ENCODE measurements at places on chromosomes 12 and 14. TPM values are rescaled to one million over a fixed set of nuclear protein-coding genes. Genes with fewer than 3 reads are reported as not detected.

DNA sequence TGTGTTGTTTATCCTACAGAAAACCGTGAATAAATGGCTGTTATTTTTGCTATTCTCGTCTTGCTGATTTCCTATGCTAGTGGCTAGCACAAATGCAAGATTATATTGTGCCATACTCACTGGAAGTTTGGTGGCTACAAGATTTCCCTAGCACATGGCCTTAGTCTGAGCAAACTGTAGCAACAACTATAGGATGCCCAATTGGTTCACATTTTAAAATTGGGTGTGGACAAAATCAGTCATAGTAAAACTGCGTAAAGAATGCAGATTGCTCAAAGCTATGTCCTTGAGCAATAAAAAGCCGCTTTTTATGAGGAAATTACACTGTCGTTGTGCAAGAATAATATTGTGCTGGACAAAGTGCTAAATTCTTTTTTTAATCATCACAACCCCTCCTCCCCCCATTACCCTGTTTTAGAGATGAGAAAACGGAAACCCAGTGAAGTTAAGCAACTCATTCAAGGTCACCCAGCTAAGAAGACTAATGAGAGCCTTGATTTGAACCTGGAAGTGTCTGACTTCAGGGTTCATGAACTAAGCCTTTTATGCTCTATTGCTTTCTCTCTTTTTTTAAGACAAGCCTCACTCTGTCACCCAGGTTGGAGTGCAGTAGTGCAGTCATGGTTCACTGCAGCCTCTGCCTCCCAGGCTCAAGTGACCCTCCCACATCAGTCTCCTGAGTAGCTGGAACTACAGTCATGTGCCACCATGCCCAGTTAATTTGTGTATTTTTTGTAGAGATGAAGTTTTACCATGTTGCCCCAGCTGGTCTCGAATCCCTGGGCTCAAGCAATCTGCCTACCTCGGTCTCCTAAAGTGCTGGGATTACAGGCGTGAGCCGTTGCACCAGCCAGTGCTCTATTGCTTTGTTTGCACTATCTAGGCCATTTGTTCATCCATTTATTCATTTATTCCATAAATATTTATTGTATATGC, 73.6 kb downstream of the SRGAP1 start:
- DNase-seq, result no peak

The SMIM41 gene
- not detected for total RNA-seq

DNA sequence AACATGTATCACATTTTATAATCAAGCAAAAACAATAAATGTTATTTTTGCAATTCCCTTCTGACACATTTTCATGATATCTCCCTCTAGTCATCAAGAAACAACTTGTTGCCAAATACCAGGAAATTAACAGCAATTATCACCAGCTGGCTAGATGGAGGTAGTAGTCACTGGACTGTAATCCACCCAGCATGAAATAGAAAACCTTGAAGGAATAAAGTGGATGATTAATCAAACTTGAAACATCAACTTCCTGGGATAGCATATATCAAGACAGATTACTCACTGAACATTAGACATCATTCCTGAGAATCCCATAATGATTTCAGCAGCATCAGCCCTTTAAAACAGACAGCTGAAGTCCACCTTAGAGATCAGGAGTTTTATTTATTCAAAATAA, 259.0 kb downstream of the CCDC59 start:
- no peak for DNase-seq

GRCh38 chr12:52023182-52023975, 16.6 kb downstream of the TAMALIN start:
- peak; percentile 94 for DNase-seq

GRCh38 chr12:52284562-52285171, 6.7 kb downstream of the KRT81 start:
- no peak for DNase-seq

GRCh38 chr14:89658977-89659670, 242.1 kb upstream of the FOXN3 start:
- no peak for DNase-seq

The EXOC3L4 gene
- 5.4 TPM for total RNA-seq

DNA sequence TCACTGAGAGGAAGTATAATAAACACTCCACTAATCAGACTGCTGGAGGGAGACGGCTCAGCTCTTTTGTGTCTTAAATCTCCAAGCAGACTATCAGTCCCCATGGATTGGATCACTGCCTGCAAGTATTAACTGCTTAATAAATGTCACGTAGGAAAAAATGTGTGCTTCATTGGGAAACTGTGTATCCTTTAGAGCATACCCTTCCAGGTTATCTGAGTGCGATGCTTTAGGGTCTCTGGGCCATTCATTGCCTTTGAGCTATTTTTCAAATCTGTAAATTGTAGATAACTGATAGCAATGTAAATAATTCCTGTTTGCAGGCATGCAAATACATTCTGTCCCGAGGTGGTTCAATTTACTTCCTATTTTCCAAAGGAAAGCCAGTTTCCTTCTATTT, 45.0 kb upstream of the VASH1 start:
- no peak for DNase-seq

DNA sequence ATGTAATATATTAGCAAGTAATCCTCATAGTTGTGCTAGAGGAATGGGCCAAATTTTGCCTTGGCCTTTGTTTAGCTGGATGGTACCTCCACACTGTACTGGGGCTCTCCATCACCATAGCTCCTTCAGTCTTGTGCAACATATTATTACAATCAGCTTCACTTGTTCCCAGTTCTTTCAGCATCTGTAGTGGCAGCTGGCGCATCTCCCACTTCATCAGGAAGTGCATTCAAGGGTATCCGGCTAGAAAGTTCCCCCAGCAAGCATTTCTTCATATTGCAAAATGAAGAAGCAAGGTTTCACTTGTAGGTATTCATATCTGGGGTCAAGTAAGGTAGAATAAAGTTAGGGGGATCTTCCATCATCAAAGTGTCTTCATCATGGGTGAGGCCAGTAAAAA, 123.7 kb downstream of the IGF1 start:
- no peak for DNase-seq

DNA sequence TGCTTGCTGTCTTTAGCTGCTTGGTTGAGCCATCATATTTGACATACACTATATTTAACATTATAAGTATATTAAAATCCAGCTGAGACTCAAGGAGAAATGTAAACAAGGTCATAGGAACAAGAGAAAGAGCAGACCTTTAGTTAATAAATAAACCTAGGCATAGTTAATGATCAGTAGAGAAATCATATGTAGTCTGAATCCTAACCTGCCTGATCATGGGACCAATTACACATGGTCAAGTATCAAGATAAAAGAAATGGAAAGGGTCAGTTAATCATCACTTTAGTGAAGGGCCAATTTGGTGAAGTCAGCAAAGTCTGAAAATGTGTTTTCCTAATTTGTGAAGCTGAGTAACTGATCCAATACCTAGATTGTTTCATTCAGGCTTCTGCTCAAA, 7.5 kb downstream of the RNF212B start:
- no peak for DNase-seq

DNA sequence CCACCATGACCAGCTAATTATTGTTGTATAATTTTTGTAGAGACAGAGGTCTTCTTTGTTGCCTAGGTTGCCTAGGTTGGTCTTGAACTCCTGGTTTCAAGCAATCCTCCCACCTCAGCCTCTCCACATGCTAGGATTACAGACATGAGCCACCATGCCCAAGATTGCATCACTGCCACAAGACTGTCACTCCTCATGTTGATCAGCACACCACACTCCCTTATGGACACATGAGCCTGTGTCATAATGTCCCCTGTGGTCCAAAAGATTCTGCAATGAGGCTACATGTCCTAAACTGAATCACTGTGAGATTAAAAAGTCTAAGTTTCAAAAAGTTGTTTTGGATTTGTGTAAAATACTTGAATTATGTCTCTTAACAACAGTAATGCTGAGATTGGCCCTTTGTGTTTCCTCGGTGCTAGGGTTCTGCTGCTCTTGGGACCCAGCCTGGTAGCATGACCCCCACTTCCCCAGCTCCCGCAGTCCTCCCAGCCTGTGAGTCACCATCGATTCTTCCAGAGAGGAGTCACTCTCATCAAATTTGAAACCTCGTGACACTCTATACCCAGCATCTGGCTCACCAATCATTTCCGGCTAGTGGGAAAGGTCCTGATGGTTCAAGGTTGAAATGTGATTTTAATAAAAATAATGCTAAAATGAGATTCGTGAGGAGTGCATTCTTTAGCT, 890.9 kb downstream of the VRK1 start:
- DNase-seq, result no peak

GRCh38 chr14:103555559-103556337, 6.7 kb downstream of the BAG5 start:
- DNase-seq, result no peak

The MYH6 gene
- not detected for total RNA-seq
